ENCODE measurements at places on chromosomes 1 and 21.

DNA sequence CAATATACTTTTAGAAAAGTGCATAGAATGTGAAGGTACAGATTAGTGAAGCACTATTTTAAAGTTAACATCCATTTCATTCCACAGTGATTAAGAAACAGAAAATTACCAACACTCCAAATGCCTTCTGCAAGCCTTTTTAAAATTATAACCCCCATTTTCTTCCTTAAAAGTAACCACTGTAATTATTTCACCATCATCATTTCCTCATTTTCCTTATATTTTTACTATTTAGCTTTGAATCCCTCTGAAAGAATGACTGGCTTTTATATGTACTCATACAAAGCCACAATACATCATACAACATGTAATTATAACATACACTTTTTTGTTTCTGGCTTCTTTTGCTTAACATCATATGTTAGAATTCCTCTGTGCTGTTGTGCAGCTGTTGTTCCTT lies 6.5 kb upstream of the NEGR1 start:
- no peak for DNase-seq

DNA sequence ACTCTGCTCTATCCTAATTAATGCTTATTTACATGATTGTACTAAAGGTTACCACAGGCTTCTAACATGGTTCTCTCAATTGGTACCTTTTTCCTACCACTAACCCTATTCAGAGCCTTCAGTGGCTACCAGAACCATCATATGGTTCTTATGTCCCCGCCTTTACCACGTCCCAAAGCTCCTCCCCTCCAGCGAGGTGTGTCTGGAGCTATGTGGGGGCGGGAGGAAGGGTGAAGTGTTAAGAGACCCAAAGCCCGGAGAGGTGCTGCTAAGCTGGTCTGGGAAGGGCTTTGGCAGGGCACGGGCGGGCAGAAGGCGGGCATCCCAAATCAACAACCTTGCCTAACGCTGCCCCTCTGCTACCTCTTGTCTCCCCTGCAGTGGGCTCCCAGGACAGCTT lies 10.0 kb downstream of the SPATA46 start:
- no peak for DNase-seq

DNA sequence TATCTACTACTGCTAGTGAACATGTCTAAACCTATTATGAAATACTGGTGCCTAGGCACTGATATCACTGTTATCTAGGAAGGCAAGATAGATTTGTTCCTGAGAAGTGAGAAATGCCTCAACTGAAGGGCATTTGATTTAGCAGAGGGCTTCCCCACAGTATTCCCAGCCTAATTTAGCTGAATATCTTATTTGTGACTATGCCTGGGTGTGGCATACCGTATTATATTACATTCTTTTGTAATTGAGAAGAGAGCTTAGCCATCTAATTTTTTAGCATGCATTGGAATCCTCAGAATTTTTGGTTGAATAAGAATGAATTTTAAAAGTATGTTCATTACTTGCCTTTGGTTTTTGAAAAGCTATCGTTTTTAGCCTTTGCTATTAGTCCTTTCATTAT lies 99.1 kb downstream of the ZP4 start:
- no peak for DNase-seq

DNA sequence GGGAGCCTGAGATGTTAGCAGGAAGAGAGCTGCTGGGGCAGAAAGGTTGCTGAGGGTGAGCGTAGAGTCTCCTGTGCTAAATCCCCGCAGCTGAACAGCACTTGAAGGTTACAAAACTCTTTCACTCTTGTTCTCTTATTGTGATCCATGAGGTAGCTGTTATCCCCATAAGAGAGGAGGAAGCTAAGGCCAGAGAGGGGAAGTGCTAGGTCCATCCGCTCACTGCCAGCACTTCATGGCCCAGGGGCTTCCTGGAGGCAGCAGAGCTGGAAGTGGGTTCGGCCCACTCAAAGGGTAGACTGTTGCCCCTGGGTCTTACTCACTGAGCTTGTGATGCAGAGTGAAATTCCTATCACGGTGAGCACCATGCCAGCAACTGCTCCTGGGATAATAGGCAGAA lies 5.6 kb downstream of the TMEM234 start:
- DNase-seq, result no peak

DNA sequence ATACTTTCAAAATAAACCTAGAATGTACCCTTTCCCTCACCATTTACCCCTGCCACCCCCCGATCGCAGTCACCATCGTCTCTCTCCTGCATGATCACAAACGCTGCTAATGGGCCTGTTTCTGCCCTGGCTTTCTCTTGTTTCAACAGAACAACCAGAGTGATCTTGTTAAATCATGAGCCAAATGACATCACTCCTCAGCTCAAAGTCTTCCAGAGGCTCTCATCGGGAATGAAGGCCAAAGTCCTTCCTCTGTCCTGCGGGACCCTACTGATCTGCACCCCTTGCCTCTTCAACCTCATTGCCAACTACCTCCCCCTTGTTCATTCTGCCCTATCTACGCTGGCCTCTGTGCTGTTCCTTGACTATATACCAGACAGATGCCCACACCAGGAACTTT lies 39.4 kb upstream of the PTGFRN start:
- no peak for DNase-seq

GRCh38 chr1:235327559-235328270 lies at the start of gene ARID4B:
ARID4B (minus strand) TSS chr1:235328179; CDS start chr1:235326919, 1,260 bp downstream.
- DNase-seq, result no peak

GRCh38 chr1:154931940-154932487 lies 4.5 kb downstream of the PMVK start:
- no peak for DNase-seq

DNA sequence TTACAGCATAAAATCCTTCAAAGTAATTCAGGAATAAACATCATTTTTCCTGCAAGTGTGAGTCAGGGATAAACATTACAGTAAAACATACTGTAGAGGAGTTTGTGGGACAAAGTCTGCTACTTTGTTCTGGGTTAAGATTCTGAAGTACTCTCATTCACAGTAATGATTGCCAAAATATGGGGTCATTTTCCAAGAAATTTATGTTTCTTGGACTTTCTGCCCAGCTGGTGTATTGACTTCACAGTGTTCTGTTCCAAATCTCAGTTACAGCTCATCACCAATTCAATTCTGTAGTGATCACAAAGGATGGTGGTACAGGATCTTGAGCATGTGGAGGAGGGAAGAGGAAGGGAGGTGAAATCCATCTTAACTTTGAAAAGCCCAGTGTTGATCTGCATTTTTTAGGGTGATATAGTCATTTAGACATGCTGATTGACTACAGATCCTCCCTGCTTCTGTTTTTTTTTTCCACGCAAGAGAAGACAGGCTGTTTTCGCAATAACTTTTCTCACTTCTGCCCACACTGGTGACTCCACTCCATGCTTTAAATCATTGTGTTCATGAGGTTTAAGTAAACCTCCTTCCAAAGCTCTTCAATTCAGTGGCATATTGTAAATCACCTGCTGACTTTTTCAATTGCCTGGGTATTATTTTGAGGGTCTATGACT lies 60.4 kb upstream of the C1orf53 start:
- no peak for DNase-seq

- DNase-seq, result no peak
These were observed 27.3 kb upstream of the ACTA1 start for GRCh38 chr1:229461032-229461668.

GRCh38 chr1:172429331-172430127 lies 9.0 kb downstream of the C1orf105 start:
- DNase-seq, result peak; percentile 61

- DNase-seq, result no peak
These were observed 108.7 kb upstream of the RNPC3 start for GRCh38 chr1:103416681-103417286.

DNA sequence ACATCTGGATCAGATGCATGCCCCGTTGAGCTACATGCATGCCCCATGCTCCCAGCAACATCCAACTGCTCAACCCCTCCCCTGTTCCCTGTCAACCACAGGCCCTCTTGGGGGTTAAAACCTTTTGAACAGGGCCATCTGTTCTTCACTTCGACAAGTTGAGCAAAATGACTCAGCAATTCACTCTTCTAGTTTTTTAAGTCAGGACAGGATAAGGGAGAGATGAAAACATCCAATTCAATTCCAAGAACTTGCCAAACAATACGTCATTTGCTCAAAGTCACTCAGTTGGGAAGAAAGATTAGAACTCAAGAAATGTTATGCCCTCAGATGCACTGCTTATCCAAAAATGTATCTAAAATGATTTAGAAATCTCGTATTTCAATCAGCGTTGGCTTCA lies 46.1 kb upstream of the MTF2 start:
- no peak for DNase-seq

DNA sequence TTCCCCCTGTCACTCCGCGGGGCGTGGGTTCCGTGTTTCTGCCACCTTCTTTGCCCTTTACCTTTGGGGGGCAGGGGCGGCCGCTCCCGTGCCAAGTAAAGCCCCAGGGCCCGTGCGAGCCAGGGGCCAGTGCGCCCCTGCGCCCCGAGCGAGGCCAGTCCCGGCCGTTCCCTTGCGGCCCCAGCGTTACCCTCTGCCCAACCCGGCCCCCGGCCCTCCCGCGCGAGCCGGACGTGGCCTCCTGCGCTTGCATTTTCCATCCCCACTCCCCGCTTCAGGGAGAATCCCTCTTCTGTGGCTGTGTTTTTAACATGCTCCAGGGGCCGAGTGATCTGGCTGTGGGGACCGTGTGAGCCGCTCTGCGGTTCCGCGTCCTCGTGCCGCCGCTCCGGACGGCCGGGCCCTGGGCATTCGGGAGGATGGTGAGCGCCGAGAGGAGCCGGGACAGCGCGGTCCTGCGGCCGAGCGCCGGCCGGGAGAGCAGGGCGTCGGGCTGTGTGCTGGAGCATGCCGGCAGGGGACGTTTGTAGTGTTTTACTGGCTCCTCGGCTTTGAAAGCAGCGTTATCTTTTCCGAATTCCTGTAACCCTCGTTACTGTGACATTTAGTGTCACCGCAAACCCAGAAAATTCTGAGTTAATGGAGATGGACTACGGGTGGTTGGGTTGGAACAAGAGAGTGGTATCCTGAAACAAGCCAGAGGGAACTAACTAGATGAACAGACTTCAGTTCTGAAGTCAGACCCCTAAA lies 1.0 kb downstream of the GALNT2 start:
- DNase-seq, result no peak

GRCh38 chr1:235008239-235008638 lies 120.4 kb downstream of the TOMM20 start:
- no peak for DNase-seq

GRCh38 chr1:227735539-227736285 lies 477 bp downstream of the SNAP47 start:
- no peak for DNase-seq

DNA sequence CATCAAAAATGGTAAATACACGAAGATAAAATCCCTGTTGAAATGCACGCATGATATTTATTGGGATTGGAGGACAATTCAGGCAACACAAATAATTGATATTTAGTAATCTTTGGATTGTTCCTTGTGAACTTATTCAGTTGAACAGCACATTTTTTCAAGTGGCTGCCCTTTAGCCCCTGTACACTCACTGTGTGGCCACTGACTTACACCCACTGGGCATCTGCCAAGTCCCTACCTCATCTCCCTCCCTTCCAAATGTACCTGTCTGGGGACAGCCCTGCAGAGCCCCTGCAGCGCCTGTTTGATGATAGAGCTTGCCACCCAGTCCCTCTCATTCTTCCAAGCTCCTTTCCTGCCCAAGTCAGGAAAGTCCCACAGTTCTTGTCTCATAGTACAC lies 154.3 kb downstream of the GLUL start:
- no peak for DNase-seq

GRCh38 chr1:25848531-25848930 lies 10.7 kb downstream of the AUNIP start:
- no peak for DNase-seq

GRCh38 chr1:236699366-236699765 lies 13.1 kb downstream of the ACTN2 start:
- no peak for DNase-seq

- DNase-seq, result no peak
These were observed 5.8 kb downstream of the KCNJ10 start for GRCh38 chr1:160064164-160064563.

DNA sequence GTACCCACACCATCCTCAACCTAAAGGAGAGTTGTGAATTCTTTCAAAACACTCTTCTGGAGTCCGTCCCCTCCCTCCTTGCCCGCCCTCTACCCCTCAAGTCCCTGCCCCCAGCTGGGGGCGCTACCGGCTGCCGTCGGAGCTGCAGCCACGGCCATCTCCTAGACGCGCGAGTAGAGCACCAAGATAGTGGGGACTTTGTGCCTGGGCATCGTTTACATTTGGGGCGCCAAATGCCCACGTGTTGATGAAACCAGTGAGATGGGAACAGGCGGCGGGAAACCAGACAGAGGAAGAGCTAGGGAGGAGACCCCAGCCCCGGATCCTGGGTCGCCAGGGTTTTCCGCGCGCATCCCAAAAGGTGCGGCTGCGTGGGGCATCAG lies 638 bp upstream of the OLIG2 start:
- DNase-seq, result no peak

DNA sequence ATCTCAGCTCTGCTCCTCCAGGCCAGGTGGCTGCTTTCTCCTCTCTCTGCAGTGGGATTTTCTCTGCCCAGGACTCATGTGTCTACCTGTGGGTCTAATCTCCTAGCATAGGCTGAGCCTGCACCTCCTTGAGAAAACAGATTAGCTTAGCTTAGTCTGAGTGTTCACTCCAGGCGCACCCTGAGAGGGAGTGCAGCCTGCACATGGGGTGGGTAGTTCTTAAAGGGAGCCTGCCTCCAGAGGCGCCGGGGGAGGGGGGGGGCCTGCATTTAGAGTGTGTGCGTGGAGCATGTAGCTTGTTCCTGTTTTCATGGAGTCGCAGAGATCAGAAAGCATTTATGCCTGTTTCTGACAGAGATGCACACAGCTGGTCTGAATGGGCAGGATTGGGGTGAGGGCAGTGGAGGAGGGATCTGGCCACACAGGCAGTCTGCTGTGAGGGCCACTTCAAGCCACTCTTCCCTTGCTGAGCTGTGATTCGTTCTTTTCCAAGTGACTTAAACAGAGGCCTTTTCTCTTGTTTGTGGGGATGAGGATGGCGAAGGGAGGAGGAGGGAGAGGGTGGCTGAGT lies 45.2 kb downstream of the GALNT2 start:
- no peak for DNase-seq

GRCh38 chr1:228882041-228882770 lies 146.9 kb downstream of the RHOU start:
- no peak for DNase-seq

DNA sequence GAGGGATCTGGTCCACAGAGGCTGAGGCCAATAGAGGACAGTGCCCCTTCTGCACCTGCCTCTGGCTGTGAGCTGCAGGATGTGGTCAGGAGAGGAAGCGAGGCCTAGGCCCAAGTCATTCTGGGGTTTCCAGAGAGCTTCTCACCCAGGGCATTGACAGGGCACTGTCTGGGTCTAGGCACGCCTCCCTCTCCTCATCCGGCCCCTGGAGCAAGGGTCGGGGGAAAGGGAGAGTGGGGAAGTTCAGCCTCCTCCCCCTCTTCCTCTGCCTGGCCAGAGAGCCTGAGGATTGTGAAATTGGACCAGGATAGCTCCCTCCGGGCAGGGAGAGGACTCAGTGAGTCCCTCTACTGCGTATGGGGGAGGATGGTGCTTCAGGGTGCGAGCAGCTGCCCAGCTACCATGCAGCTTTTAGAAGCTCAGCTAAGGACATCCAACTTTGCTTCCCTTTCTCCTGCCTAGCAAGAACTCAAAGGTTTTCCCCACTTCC lies 6.3 kb upstream of the INAVA start:
- DNase-seq, result peak; percentile 83
